SK-N-SH treated with all-trans-retinoic acid at 6 μM for 48 hours (cell line): ENCODE measurements at places on chromosomes 7 and 10.

GRCh38 chr7:21704359-21704758 lies 161.5 kb downstream of the DNAH11 start:
- ATAC-seq: no peak

DNA sequence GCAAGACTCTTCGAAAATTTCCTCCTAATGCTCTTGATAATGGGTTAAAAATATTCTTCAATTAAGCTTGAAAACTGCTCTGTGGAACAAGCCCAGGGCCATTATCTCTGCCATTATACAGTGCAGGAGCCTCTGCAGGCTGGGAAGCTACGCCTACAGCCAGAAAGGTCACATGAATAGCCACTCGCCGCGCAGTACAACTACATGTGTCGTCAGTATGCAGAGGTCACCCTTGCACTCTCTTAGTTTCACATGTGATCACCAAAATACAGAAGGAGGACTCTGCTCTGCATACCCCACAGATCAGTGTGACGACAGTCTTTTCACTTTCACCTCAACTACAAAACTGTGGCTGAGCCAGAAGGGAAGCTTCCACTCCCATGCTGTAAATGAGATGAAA lies 141.8 kb upstream of the C1QL3 start:
- ATAC-seq: no peak

DNA sequence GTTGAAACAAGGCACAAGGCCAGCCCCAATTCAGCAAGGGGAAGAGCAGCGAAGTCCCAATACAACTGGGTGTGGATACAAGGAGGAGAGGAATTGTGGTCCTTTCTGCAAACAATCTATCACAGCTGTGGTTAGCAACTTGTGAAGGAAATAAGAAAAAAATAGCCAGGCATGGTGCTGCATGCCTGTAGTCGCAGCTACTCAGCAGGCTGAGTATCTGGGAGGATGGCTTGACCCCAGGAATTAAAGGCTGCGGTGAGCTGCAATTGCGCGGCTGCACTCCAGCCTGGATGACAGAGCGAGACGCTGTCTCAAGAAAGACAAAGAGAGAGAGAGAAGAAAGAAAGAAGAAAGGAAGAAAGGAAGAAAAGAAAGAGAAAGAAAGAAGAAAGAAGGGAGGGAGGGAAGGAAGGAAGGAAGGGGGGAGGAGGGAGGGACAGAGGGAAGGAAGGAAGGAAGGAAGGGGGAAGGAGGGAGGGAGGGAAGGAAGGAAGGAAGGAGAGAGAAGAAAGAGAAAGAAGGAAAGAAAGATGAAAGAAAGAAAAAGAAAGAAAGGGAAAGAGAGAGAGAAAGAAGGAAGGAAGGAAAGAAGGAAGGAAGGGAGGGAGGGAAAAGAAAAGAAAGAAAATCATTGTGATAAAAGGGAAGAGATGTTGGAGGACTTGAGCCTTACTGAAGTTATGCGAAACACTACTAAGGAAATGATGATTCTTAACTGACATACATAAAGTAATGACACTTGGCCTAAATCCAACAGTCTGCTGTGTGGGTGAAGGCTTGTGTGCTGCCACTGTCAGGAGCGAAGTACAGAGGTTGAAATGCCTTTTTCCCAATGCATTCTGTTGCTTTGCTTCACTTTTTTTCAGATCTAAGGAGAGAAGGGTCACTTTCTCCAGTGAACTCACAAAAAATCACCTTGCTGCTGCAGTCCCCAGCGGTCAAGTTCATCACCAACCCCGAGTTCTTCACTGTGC lies 117.0 kb upstream of the STK17A start:
- peak; percentile 31; the same call in 2 of the 3 replicates for ATAC-seq

GRCh38 chr7:121890833-121891232 lies 17.9 kb downstream of the PTPRZ1 start:
- no peak for ATAC-seq
